NCI-H446 (cell line): ENCODE measurements at places on chromosomes 5 and 9.

- no peak for DNase-seq
Observed at GRCh38 chr5:15550502-15551112, 50.6 kb downstream of the FBXL7 start.

- DNase-seq = no peak
Observed at GRCh38 chr5:78490709-78491485, 130.5 kb downstream of the SCAMP1 start.

DNA sequence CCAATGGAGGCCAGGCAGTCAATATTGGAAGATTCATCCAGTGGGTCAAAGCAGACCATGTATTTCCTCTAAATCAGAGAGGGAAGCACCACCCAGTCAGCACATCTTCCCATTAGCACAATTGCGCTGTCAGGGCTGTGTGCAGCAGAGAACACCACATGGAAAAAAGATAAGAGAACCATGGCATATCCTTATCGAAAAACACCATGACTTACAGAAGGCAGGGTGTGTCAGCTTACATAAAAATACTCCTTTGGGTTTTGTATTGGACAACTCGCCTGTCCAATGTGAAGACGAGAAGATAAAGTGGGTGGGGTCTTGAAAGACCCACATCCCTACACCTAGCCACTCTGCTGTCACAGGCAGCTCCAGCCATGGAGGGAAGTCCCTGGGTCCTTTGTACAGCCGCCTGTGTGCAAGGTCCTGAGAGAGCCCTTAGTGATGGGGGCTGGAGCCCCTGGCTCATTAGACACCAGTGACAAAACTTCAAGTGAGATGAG is 71.9 kb upstream of the SPATA31E1 start:
- DNase-seq = no peak

DNA sequence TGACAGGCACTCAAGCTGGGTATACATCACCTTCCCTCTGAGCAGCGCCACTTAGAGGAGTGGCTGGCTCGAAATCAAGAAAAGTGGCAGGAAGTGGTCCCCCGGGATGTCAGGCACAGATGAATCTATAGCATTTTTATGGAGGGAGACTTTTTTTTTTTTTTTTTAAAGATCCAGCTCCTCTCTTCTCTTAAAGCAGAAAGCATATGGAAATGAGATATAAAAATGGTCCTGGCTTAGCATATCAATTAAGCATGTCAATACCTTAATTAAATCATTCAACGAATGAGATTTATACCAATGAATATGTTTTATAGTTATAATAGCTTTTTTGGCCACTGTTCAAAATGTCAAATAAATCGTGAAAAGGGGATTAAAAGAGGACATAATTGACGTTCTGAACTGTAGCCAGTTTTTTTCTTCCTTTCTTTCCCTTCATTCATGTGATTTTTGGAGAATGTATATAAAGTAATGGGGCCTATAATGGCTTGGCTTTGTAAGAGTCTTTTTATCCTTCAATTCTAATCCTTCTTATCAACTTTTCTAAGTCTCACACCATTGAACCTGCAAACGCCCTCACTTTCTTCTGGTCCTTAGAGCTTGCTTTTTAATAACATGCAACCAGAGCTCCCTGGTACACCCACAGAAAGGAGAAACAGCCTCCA is 319.2 kb upstream of the PANK3 start:
- no peak for DNase-seq

- DNase-seq = no peak
Observed at GRCh38 chr5:121841892-121842291, 9.8 kb upstream of the FTMT start.
